ENCODE measurements at places on chromosomes 16 and 17.
A peak's percentile ranks its signal among the peaks of the same experiment; 100 is the strongest.

DNA sequence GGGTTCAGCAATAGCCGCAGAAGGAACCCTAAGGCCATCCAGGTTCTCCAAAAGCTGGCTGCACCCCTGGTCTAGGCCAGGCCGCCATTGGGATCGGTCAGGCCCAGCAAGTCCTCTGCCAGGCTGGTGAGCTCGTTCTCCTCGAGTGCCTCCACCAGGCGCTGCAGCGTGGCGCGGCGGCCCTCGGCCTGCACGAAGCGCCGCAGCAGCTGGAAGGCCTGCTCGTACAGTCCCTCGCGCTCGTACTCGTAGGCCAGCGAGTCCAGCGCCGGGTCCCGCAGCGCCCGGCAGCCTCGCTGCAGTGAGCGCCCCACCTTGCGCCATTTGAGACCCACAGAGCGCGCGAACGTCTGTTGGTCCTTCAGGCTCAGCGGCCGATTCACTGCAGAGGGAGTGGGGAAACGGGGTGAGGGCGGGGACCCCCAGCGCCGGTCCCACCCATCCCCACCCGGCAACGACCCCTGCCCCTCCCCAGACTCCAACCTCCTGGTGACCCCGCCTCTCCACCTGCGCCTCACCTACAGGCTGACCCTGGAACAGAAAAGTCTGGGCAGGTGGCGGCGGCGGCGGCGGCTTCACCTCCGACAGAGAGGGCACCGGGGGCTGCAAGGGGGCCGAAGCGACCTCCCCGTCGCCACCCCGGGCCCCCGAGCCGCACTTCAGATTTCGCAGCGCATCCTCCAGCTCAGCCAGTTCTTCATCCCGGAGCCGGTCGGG, 3.9 kb upstream of the B3GNT9 start:
- no peak for DNase-seq

GRCh38 chr16:80480664-80481063, 60.1 kb upstream of the DYNLRB2 start:
- DNase-seq, result no peak

GRCh38 chr16:35203636-35204035, 1744.2 kb downstream of the TP53TG3F start:
- DNase-seq, result no peak

DNA sequence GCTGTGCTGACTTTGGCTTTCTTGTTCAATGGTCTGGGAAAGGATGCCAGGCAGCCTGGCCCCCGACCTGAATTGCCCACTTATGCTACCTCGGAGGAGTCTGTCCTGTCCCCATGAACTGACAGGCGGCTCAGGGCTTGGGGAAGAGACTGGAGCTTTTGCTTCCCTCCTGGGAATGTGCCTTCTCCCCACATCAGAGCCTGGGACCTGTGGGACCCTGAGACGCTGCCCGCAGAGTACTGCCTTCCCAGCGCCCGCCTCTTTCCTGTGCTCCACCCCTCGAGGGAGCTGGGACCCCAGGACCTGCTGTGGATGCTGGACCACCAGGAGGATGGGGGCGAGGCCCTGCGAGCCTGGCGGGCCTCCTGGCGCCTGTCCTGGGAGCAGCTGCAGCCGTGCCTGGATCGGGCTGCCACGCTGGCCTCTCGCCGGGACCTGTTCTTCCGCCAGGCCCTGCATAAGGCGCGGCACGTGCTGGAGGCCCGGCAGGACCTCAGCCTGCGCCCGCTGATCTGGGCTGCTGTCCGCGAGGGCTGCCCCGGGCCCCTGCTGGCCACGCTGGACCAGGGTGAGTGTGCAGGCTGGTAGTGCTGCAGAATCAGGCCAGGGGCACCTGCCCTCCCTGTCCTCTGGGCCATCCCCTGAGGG, 18.5 kb downstream of the FCSK start:
- DNase-seq, result no peak

DNA sequence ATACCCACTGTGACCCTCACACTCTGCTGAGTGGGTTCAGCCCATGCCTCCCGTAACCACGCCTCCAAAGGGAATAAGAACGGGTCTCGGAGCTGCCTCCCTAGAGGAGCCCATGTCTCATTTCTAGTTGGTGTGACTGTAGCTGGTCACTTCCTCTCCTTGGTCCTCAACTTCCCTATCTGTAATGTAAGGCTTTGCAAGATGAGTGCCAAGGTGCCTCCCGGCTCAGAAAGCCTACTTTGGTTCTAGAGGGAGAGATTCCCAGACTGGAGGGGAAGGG, 20.8 kb downstream of the C16orf74 start:
- no peak for DNase-seq

- no peak for DNase-seq
Observed at GRCh38 chr16:75658175-75658574, 10.6 kb downstream of the TERF2IP start.

DNA sequence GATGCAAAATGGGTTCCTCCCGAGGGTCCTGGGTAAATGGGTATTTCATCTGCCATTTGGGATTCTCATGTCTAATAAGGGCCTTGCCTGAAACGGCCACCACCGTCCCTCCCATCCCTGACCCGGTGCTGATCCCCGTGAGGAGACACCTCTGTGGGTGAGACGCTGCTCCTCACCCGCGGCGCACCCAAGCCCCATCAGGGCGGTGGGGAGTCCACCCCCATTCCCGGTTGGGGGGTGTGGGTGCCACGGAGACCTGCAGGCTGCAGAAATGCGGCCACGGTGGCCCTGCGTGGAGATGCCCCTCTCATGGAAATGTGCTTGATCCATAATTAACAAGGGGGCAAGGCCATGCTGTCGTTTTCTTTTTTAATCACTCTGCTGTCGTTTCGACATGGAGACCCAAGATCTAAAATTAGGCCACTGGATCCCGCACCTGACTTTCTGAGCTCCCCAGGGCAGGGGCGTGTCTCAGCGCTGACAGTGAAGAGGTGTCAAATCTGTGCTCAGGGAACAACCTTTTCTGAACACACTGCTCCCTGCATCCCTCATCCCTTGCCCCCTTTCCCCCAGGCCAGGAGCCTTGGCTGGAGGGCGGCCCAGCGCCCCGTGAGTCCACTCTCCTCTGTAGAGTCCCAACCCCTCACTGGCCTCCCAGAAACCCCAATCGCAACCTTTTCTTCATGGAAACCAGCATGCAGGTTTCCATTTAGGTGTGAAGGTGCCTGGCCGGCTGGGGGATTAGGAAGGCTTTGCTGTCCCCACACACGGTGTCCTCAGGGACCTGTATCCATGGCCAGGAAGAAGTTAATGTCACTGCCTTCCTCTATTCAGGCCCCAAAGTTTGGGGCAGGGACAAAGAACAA, 38.9 kb downstream of the PEMT start:
- no peak for DNase-seq

GRCh38 chr17:48463526-48463925, 33.5 kb upstream of the SKAP1 start:
- DNase-seq, result no peak

- DNase-seq, result no peak
Observed at GRCh38 chr17:29331075-29331707, 37.2 kb upstream of the NUFIP2 start.

DNA sequence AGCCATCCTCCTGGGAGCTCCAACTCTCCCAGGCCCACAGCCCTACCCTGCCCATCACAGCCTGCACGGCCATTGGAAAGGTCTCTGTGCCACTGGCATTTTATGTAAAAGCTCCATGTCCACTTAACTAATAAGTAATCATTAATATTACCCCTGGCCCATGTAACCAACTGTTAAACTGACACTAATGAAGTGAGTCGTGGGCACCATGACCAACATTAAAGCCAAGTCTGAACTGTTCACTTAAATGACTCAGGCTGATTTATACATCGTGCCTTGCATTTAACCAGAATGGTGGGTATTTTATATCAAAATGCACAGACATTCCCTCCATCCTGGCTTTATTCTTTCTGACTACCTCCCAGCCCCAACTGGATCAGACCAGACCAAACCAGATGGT, 229.3 kb downstream of the SOX9 start:
- DNase-seq, result no peak

DNA sequence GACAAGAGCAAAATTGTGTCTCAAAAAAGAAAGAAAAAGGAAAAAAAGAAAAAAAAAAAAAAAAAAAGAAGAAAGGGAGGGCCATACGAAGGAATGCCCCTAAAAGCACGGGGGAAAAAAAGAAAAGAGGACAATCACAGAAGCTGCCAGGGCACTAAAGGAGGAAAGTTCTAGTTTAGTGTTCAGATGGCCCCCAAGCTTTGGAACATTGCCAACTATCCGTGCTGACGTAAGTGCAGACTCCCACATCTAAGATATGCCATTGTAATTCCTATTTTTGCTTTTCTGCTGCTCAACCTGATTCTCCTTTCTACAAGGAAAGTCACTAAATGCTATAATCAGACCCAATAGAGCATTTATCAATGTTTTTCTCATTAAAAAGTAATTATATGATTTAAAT, 842.1 kb downstream of the KCNJ2 start:
- no peak for DNase-seq

- no peak for DNase-seq
Observed at GRCh38 chr17:47694581-47695428, 844 bp downstream of the TBKBP1 start.

- no peak for DNase-seq
Observed at GRCh38 chr17:11138023-11138422, 103.0 kb upstream of the SHISA6 start.

DNA sequence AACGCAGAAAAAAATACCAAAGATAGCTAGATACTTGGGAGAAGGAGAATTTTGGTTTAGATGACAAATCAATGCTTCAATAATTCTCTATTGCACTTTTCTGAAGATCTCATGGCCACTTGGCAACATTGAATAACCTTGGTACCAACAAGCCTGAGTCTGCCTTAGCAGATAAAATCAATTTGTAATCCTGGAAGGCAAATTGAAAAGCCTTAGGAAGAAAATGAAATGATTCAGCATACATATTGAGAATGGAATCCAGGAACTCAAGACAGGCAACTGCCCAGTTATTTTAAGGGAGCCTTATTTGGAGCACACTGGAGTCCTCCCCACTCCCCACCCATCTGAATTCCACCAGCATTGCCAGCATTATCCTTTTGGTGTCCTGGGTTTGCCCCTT, 109.3 kb upstream of the SOX9 start:
- DNase-seq, result no peak

GRCh38 chr16:4384509-4384942, 12.9 kb downstream of the VASN start:
- DNase-seq, result no peak

- DNase-seq, result no peak
Observed at GRCh38 chr16:71693164-71693563, 31.3 kb downstream of the PHLPP2 start.

GRCh38 chr17:60049936-60050335, 28.8 kb downstream of the HEATR6 start:
- DNase-seq, result no peak

DNA sequence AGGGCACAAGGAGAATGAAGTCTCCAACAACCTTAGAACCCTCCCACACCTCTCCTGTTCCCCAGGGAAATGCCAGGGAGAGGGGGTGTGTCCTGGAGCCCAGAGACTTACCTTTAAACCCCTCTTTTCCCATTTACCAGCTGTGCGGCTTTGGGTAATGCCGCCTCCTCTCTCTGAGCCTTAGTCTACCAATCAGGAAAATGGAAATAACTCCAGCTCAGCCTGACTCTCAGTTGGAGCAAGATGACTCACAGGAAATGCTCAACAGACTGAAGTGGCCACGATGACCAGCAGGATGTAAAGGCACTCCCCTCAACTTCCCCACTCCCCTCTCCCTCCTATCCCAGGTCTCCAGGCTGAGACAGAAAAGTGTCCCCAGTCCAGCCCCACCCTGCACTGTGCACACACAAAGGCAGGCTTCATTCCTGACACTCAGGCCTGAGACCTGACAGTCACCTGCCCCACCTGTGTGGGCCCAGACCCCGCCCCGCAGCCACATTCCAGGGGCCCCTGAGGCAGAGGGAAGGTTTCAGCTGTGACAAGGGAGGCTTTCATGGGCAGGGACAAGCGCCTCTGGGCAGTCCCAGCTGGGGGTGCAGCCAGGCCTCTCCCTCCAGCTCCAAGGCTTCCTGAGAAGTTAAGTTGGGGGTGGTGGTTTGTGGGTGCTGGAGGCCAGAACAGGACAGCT, 3.0 kb upstream of the KRT15 start:
- DNase-seq, result no peak

GRCh38 chr16:58579587-58579986, 50.0 kb downstream of the CNOT1 start:
- no peak for DNase-seq

DNA sequence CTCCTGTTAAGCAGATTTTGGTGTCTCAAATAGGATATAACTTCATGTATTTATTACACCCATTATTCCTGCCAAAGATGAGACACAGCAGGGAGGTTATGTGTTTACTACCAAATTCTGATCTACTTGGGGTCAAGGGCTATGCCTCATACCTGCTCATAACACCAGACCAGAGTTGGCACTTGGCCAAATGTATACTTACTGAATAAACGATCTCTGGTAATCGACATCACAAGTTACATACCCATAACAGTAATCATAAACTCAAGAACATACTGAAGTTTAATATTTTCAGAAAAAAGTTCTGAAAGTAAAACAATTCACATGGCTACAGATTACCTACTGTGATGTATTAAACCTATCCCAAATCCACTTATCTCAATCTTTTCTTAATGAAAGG, 2.9 kb downstream of the TMEM170A start:
- no peak for DNase-seq

DNA sequence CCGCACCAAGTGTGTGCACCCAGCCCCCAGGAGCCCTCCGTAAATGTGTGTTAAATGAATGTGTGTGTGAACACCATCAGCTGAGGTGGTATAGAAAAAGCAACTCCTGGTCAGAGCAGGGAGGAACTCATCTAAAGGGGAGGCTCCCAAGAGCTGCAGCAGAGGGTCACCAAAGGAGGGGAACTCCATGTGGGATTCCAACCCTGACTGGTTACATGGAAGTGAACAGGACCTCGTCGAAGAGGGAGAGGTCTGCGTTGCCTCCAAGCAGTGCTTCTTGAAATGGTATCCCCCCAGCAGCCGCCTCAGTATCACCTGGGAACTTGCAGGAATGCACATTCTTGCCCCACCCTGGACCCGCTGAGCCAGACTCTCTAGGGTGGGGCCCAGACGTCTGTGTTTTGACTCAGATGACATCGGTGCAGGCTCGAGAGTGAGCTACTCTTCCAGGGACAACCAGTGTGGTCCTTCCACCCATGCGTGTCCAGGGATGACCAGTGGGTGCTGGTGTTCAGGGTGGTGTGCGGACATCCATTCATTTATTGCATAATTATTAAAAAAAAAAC, 30.8 kb downstream of the ADCY9 start:
- no peak for DNase-seq

- no peak for DNase-seq
Observed at GRCh38 chr17:65231086-65231485, 93.9 kb downstream of the RGS9 start.

GRCh38 chr17:20896153-20896649, 146.6 kb downstream of the USP22 start:
- peak; percentile 3 for DNase-seq

- no peak for DNase-seq
Observed at GRCh38 chr16:68627951-68628425, 17.1 kb upstream of the CDH3 start.
